ENCODE measurements at places on chromosomes 1 and 21.

DNA sequence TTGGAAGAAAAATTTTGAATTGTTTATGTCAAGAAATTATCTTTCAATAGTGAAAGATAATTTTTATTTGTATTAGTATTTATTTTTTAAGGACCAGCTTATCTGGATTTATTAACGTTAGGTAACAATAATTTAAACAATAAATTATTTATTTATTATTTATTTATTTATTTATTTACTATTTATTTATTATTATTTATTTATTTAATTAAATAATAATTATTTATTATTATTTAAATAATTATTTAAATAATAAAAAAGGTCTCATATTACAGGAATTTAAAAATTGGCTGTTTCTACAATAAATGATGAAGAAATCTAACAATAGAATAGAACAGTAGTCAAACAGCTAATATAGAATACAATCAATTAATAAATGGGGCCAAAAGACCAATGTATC, 618.7 kb upstream of the BRINP3 start:
- DNase-seq = no peak

GRCh38 chr1:205186191-205186590, 25.3 kb downstream of the DSTYK start:
- no peak for DNase-seq

- peak; percentile 51 for DNase-seq
Measured at GRCh38 chr1:27606708-27607238, 2.8 kb upstream of the AHDC1 start.

DNA sequence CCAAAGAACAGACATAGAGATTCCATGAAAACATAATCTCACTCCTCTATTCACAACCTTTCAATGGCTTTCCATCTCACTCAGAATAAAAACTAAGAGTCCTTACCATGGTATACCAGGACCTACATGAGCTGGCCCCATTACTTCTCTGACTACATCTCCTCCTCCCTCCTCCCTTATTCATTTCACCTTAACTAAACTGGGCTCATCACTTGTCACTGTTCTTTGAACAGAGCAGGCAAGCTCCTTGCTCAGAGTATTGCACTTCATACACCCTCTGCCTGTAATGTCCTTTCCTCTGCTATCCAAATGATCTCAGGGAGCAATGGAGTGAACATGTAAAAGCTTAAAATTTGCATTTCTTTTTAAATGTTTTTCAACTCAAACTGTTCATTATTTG, 142.0 kb downstream of the MRPL39 start:
- DNase-seq = no peak

DNA sequence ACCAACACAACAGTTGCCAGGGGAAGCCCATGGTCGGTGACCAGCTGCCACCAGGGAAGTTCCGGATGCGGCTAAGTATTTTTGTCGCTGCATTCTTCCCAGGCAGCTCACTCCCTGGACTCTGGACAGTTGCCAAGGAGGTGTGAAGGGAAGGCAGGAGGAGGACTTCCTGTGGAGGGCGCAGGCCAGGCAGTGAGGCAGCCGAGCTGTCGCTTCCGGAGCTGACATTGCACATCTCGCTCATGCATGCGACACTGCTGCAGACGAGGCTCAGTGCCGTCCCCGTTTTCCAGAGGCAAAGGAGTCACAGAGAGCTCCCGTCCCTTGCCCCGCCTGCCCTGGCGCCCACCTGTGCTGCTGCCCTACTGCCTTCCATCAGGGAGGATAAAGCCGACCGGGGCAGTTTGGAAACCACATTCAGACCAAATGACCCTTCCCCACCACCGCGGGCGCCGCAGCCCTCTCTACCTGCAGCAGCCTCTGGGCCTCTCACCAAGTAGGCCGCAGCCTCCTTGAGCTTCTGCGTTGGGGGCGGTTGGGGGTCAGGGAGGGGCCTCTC, 81.4 kb downstream of the NENF start:
- peak; percentile 69 for DNase-seq

DNA sequence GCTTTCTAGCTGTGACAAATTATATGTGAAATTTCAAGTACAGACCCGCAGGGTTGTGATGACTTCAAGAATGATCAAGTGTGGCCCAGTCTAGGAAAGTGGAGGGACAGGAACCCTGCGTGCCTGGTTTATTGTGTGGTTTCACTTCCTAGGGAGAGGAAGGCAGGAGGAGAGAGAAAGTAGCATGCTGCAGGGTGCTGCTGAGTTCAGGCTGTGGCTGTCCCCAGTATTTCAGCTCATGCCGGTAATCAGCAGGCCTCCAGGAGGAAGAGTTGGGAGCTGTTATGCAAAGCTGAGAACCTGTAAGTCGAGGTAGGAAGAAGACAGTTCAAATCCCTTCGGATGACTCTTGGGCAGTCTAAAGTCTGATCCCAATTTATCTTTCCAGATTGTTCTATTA, 140.4 kb downstream of the ROR1 start:
- DNase-seq = no peak

Measured in fibroblast of upper back skin (primary cell).